CD4-positive, alpha-beta T cell treated with Interleukin-21 for 1 hour (primary cell): ENCODE measurements at places on chromosomes 12 and 14.
A peak's percentile ranks its signal among the peaks of the same experiment; 100 is the strongest.

- no peak for DNase-seq
Observed at GRCh38 chr12:1213205-1213604, 222.2 kb downstream of the ERC1 start.

DNA sequence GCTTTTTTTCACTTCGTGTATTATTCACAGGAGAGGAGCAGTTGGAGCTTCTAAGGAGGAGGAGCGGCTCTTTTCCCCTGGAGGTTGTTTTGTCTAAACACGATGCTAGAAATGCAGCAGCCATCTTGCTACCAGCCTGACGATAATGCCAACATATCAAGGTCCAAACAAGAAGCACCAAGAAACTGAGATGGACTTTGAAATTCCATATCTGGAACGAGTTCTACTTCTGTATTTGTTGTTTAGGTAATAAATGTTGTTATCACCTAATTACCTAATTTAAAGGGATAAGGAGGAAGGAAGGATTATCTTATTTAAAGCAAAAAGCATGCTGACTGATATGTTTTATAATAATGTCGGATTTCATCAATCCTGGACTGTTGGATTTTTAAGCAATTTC, 174.4 kb upstream of the TMPO start:
- DNase-seq = no peak

- no peak for DNase-seq
Observed at GRCh38 chr14:60095781-60096450, 4.2 kb downstream of the PCNX4 start.

GRCh38 chr12:24591079-24591626, 357.7 kb downstream of the BCAT1 start:
- DNase-seq = no peak

DNA sequence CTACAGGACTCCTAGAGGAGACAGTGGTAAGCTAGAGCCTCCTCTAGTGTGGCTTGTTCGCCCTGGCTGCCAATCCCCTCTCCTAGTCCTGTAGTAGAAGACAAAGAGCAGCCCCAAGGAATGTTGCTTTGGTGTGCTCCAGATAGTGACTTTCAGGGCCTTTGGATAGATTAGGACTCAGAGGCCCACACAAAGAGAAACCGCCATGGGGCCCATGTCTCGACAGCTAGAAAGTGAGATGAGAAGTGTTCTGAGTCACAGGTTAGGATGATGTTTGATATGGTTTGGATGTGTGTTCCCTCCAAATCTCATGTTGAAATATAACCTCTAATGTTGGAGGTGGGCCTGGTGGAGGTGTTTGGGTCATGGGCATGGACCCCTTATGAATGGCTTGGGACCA, 51.8 kb upstream of the JDP2 start:
- no peak for DNase-seq

DNA sequence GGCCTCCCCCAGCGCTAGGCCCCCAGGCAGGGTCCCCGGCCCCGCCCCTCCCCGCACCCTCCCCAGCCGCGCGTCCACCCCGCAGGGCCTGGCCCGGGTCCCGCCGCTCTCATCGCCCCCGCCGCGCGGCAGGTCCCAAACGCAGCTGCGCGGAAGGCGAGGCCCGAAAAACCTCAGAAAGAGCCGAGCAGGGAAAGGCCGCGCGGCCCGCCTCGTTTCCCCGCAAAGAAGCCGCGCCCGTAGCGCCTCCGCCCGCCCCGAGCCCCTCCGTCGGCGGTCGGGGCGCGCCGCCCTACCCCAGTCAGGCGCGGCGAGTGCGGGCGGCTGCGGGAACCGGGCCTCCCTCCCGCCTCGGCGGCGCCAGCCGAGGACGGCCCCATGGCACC, 324 bp downstream of the POLE start:
- DNase-seq = no peak

GRCh38 chr12:121799842-121800693, 3.7 kb upstream of the SETD1B start:
- peak; percentile 74 for DNase-seq

DNA sequence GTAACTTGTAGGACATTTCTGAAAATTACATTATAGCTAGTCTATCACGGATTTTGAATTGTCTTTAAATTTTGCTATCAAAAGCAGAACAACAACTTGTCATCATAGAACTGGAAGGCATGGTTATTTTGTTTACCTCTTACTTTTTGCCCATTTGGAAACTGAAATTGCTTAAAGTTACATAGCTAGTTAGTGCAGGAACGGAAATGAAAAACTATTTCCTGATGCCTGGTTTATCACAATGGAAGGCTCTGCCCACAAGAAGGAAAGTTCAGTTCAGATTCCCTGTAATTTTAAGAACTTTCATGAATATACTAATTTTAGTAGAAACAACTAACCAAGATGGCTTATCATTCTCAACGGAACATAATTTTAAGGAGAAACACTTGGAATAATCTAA, 427.7 kb downstream of the RAD51B start:
- DNase-seq = no peak

DNA sequence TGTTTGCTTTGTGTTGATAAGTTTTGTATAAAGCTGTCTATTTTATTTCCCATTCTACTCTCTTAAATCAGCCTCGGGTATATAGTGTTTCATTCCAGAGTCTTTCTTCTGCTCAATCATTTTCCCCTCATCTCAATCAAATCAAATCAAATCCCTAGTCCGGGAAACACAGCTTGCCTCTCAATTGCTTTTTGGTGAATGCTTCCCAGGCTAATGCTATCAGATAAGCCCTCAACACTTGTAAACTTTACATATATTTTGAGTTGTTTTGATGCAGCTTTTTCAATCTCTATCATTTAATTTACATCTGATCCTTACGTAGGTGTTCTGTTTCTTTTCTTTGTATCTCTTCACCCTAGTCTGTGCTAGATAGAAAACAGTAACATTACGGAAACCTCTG, 416.7 kb upstream of the PDE3A start:
- DNase-seq = no peak

DNA sequence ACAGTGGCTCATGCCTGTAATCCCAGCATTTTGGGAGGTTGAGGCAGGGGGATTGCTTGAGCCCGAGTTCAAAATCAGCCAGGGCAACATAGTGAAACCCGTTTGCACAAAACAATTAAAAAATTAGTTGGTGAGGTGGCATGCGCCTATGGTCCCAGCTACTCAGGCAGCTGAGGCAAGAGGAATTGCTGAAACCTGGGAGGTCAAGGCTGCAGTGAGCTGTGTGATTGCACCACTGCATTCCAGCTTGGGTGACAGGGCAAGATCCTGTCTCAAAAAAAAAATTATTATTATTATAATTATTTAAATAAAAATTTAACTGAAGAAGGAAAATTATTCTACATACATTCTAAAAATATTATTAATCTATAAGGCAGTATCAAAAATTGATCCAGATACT, 164.1 kb downstream of the ITPR2 start:
- DNase-seq = no peak

- no peak for DNase-seq
Observed at GRCh38 chr14:48857366-48857765, 728.8 kb downstream of the RPS29 start.

DNA sequence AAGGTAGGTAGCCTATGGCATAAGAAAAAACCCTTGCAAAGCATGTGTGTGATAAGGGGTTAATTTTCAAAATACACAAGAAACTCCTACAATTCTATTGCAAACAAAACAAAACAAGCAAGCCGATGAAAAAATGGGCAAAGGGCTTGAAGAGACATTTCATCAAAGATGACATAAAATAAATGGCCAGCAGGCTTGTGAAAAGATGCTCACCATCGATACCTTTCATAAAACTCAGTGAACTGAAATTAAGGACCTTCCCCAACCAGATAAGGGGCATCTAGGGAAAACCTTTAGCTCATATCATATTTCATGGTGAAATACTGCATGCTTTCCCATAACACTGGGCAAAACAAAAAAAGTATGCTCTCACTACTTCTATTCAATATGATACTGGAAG, 131.2 kb downstream of the PPM1H start:
- DNase-seq = no peak

DNA sequence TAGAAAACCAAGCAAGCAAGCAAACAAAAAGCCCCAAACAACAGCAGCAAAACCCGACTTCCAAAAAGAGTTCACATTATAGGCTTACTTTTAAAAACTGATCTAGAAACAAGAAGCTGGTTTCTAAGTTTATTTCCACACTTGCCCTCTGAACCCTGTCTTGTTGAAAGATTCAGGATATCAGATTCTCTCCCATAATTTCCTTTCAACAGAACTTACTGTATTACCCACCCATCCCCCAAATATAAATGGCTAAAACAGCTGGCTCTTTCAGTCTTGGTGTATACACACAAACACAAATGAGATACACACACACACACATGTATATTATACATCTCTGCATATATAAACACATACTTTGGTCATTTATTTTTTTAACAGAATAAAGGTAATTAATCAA, 460.9 kb downstream of the ZFP36L1 start:
- no peak for DNase-seq

DNA sequence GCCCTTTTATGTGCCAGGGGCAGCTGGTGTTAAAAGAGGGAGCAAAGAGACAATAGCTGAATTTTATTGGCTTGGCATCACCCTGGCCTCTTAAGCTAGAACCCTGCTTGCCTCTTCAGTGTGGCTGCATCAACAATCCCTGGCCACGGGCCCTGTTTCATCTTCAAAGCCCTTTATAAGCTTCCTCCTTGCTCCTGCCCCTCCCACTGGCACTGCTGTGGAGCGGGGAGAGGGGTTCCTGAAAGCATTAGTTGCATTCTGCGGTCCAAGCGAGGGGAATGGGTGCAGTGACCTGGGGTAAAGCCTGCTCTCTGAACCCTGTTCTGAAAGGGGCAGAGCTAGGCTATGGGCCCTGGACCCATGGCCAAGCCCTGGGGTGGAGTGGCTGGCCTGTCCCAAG, 220 bp upstream of the KRT83 start:
- no peak for DNase-seq

GRCh38 chr14:54362089-54362504, 34.7 kb upstream of the CDKN3 start:
- no peak for DNase-seq

DNA sequence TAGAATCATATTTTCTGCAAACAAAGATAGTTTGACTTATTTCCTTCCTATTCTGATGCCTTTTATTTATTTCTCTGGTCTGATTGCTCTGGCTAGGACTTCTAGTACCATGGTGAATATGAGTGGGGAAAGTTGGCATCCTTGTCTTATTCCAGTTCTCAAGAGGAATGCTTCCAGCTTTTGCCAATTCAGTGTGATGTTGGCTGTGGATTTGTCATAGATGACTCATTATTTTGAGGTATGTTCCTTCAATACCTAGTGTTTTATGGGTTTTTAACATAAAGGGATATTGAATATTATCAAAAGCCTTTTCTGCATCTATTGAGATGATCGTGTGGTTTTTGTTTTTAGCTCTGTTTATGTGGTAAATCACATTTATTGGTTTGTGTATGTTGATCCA, 139.4 kb upstream of the CNTN1 start:
- no peak for DNase-seq

DNA sequence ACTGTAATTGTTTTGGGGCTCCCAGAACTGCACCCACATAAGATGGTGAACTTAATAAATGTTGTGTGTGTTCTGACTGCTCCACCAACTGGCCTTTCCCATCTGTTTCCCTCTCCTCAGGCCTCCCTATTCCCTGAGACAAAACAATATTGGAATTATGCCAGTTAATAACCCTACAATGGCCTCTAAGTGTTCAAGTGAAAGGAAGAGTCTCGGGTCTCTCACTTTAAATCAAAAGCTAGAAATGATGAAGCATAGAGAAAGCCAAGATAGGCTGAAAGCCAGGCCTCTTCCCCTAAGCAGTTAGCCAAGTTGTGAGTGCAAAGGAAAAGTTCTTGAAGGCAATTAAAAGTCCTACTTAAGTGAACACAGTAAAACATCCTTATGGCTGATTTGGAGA, 13.4 kb downstream of the ACOT6 start:
- no peak for DNase-seq

DNA sequence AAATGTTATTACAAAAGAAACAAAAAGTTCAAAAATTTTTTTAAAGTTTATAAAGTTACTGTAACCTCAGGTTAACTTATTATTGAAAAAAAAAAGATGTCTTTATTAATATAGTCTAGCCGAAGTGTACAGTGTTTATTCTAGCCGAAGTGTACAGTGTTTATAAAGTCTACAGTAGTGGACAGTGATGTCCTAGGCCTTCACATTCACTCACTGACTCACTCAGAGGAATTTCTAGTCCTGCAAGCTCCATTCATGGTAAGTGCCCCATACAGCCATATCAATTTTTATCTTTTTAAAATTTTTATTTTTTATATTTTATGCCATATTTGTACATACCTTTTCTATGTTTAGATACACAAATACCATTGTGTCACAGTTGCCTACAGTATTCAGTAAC, 10.4 kb downstream of the ATG2B start:
- DNase-seq = no peak
